Daoy (cell line): ENCODE measurements at places on chromosomes 2 and 18.

DNA sequence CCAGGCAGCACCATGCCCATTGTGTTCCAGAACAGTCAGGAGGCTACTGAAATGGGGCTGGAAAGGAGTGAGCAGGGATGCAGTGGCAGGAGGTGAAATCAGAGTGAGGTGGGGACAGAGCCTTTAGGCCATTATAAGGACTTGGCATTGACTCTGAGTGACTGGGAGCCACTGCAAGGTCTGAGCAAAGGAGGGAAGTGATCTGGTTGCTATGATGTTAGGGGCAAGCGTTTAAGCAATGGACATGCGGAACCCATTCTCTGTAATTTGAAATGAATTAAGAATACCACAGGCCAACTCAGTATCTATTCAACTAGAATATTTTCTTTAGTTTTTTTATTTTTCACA lies 98.2 kb downstream of the DPP4 start:
- DNase-seq = no peak

GRCh38 chr18:54163453-54163852 lies 61.0 kb downstream of the MBD2 start:
- DNase-seq = no peak

- no peak for DNase-seq
Observed at GRCh38 chr18:79847606-79848293, 50.0 kb downstream of the KCNG2 start.

GRCh38 chr2:222525811-222526210 lies 101.5 kb downstream of the SGPP2 start:
- DNase-seq = no peak

GRCh38 chr2:200507179-200507578 lies 2.7 kb downstream of the KCTD18 start:
- no peak for DNase-seq

DNA sequence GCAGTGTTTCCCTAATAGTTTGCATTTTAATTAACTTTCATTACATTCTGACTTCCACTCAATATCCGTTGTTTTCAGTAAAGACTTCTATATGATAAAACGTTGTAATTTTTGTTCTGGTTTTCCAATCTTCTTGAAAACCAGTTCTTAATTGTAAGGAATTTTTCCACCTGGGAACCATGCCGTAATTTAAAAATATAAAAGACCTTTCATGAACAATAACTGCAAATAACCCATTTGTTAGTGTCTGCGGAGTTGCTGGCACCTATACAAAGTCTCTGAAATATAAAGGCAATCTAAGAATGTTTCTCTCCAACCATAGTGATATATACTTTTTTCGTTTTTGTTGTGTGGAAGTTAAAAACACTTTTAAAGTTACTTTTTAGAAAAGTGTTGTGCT lies 7.7 kb upstream of the SATB2 start:
- no peak for DNase-seq

DNA sequence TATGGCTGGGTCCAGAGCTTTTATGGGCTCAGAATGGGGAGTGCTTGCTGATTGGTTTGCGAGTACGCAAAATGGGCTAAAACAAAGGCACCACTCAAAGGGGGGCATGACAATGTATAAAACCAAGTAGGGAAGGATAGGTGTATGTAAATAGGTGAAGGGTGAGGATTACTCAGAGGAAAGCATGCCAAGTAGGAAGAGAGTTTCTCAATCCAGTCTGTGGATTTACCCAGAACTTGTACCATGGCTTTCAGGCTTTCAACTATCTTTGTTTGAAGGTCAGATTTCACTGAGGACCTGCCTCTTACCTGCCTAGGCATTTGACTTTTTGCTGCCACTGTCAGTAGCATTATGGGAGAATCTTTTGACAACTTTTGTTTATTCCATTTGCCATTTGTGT lies 92.3 kb downstream of the RAB3GAP1 start:
- DNase-seq = no peak

GRCh38 chr2:26542194-26542455 lies 64.2 kb upstream of the OTOF start:
- DNase-seq = no peak

DNA sequence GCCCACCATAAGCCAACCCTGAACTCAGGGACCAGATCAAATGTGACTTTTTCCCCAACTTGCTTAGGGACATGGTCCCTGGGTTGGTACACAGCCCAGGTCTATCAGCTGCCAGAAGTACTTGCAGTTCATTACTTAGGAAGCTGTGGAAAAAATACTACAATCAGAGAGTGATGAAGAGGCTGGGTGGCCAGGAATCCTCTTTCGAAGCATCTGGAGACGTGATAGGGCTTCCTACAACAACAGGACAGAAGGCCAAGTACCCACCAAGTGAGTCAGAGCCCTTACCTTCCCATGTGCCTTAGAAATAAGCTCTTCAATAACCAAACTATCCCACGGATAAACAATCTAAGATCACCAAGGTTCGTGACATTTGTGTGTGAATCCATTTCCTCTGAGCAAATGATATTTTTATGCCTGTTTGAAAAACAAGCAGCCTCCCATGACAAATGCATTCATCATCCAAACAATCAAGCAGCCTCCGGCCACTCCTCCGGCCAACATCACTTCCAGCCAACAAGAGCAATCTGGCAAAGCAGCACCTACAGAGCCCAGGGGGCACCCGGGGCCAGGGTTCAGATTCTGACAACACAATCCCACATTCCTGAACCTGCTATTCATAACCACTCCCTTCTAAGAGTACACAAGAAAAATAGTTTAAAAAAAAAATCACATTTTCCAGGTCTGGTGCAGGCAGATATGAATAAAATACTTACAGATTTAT lies 26.4 kb downstream of the TBC1D8 start:
- DNase-seq = peak; percentile 89

DNA sequence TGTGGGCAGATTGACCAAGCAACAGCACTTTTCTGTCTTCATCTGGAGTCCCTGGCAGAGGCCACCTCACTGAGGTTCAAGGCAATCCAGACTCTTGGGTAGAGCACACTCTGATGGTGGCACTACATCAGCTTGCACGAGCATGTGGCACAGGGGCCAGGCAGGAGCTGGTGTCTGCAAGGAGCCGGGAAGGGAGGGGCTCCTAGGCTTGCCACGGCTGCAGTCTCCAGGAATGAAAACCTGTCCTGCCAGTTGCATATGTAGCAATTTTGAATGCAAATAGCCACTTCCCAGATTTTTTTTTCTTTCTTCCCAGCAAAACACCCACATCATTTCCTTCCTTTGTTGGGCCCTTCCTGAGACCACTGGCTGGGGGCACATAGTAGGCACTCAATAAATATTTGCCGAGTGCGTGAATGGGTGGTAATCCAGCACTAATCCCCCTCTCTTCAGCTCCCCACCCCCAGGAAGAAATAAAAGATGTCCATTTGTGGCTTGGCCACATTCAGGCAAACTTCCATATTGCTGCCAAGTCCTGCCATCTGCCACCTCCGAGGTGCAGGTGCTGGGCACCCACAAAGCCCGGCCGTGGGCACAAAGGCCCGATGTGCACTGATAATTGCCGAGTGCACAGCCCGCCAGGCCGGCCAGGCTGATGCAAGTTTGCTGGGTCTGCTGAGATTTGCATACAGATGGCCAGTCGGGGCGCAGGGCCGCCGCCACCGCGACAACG lies 72.4 kb downstream of the MYCN start:
- no peak for DNase-seq

- no peak for DNase-seq
Observed at GRCh38 chr2:148533685-148534084, 110.9 kb upstream of the EPC2 start.

DNA sequence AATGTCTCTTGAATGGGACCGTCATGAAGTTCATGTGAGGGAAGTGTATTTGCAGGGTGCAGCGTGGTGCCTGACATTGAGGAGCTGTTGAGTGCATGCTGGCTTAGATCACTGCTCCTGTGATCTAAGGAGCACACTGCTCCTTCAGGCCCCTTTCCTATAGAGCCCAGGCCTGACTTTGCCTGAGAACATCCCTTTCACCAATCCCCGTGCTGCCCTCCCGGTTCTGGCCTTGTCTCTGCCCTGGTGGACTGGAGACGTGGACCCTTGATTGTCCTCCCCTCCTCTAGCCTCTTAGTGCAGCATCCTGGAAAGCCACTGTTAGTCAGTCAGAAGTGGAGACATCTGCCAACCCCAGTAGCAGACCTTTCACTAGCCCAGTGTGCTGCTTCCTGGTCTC lies 323.6 kb upstream of the HS6ST1 start:
- DNase-seq = no peak

DNA sequence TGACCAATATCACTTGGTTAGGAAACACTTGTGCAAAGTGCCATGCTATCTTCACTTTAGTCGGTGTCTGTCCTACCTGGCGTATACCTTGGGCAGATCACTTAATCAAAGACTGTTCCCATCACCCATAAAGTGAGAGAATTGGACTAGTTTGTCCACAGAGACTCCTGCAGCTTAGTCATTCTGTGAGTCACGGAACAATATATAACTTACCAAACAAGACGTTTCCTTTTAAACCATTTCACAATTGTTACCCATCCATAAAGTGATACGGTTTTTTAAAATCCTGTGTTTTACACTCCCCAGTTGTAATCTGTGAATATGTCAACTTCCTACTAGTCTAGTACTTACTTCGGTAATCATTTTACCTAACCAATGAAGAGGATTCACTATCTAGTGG lies 499.3 kb upstream of the SMIM21 start:
- no peak for DNase-seq

GRCh38 chr2:16148632-16149348 lies 208.4 kb downstream of the MYCN start:
- DNase-seq = no peak

GRCh38 chr2:211157856-211158463 lies 601.6 kb downstream of the CPS1 start:
- peak; percentile 62 for DNase-seq

- DNase-seq = peak; percentile 59
Observed at GRCh38 chr2:235850771-235851551, 317.2 kb downstream of the GBX2 start.

- peak; percentile 35 for DNase-seq
Observed at GRCh38 chr2:26325851-26326250, 20.1 kb upstream of the SELENOI start.

DNA sequence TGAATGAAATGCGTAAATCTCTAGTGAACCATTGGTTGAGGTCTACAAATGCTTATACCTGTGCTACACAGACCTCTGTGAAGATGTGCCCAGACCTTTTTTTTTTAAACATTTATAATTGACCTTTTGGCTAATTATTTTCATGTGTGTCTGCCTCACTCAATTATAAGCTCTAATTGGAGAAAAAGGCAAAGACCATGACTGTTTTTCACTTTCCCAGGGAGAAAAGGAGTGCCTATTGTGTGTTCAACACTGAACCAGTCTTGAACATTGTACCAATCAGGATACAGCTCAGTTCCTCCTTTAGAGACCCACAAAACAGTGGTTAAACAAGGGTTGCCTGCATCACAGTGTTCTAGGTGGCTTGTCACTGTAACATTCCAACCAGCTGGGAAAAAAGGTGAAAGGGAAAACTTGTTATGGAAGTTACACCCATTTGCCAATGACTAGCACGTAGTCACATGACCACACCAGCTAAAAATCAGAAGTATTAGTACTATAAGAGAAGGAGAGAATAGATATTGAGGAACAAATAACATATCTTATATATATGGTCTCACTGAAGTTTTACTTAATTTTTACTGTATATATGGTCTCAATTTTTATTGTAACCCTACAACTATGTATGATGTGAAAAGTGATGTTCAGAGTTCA lies 13.4 kb downstream of the TANK start:
- no peak for DNase-seq

- DNase-seq = no peak
Observed at GRCh38 chr18:29251681-29252080, 1074.8 kb upstream of the CDH2 start.

- DNase-seq = no peak
Observed at GRCh38 chr2:138831691-138832090, 51.5 kb upstream of the NXPH2 start.

DNA sequence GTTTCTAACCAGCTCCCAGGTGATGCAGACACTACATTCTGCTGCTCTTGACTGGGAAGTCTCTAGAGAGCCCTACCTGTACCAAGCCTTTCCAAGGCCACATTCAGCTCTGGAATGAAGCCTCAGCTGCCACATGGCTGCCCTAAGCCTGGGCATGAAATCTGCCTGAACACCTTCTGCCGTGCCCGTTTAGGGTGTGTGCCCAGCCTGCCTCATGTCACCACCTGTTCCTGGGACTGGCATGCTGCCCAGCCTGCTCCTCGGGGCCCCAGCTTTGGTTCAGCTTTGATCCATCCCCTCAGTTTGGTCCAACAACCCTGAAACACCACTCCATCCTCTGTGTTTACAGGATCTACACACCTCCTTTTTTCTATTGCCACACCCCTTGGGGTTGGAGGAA lies 210.9 kb downstream of the L3MBTL4 start:
- no peak for DNase-seq

DNA sequence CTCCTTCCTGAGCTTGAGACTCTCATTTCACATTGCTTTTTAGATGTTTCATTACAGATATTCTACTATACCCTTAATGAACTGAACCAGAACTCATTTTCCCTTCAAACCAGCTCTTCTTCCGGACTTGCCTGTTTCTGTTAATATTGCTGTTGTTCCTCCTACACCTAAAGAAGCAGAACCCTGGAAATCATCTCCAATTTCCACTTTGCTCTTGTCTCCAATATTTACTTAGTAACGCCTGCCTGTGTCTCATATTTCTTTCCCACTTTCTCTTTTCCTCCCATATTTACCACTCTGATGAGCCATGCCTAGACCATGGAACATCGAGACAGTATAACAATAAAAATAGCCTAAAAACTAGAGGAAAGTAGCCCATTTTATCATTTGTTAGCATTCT lies 17.9 kb upstream of the GMCL1 start:
- no peak for DNase-seq

GRCh38 chr18:40346146-40346545 lies 1608.9 kb upstream of the PIK3C3 start:
- no peak for DNase-seq

- DNase-seq = no peak
Observed at GRCh38 chr18:2394684-2395083, 176.6 kb downstream of the METTL4 start.

DNA sequence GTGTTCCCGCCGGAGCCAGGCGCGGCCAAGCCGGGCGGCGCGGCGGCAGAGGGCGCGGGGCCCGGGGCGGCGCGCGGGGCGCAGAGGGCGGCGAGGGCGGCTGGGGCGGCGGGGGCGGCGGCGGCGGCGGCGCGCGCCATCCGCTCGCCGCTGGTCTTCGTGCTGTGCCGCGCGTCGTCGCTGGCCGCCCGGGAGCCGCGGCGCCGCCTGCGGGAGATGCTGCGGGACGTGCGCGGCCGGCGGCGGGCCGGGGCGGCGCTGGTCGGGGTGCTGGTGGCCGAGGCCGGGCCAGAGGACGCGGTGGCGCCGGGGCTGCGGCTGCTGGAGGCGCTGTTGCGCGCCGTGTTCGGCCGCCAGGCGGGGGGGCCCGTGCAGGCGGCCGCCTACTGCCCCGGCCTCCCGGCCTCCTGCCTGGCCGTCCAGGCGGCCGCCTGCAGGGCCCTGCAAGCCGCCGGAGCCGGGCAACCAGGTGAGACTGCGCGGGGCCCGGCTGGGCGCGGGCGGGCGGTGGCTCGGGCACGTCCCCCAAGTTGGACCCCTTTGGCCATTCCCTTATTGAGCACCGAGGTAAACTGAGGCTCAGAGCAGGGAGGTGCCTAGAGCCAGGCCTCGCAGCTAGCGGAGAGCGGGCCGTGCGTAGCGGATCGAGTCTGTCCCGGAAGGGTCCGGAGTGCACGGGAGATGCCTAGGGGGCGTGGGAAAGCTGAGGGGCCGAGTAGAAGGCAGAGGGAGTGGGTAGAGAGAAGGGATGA lies 584 bp downstream of the C2orf72 start:
- peak; percentile 21 for DNase-seq
